ENCODE measurements at places on chromosomes 3 and 15. TPM values are rescaled to one million over a fixed set of nuclear protein-coding genes. Genes with fewer than 3 reads are reported as not detected.

GRCh38 chr3:100798012-100798411 lies 88.7 kb downstream of the TFG start:
- DNase-seq, result no peak
- peaks cover 5% of the 10 kb centered on the region for H3K4me1 ChIP-seq
- H3K27me3 ChIP-seq, result no peaks in the 10 kb centered on the region
- H3K36me3 ChIP-seq, result no peaks in the 10 kb centered on the region

GRCh38 chr3:24773798-24774197 lies 279.1 kb upstream of the THRB start:
- H3K27me3 ChIP-seq, result no peaks in the 10 kb centered on the region
- H3K4me1 ChIP-seq, result no peaks in the 10 kb centered on the region
- H3K36me3 ChIP-seq, result no peaks in the 10 kb centered on the region

- no peak overlapping the region for H3K27ac ChIP-seq
- peaks cover 1% of the 10 kb centered on the region for H3K36me3 ChIP-seq
- DNase-seq, result no peak
- no peak overlapping the region for H3K4me3 ChIP-seq
- H3K27me3 ChIP-seq, result no peaks in the 10 kb centered on the region
Measured at GRCh38 chr15:22933641-22934061, 46.5 kb downstream of the CYFIP1 start.

DNA sequence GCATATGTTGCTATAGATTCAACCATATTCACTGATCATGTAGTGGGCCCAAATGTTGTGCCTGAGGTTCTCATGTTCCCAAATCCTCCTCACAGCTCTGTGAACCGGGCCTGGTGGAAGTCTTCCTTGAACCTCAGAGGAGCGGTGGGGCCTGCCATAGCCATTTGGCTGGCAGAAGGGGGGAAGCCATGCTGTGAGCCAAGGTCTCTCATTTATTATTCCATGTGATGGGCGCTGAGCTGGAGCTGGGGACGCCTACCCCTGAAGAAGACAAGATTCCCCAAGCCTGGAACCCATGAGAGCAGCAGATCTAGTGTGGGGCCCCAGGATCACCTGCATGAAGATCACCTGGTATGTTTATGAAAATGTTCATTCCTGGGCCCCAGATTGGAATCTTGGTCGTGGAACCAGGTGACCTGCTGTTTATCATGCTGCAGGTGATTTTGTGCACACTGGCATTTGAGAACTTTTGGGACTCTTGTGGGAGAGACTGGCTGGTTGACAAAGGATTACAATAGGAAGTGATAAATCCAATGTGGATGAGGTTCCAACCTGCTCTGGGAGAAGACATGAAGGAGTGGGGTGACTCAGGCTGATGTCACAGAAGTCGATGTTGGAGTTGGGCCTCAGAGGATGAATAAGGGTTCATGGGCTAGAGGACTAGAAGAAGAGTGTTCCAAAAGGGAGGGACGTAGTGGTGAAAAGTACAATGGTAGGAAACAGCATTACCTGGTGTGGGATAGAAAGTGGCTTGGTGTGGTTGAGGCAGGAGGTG lies 102.1 kb downstream of the ASB7 start:
- DNase-seq, result no peak
- H3K27ac ChIP-seq, result no peak overlapping the region
- peaks cover 17% of the 10 kb centered on the region for H3K27me3 ChIP-seq
- no peak overlapping the region for H3K4me3 ChIP-seq
- H3K4me1 ChIP-seq, result peaks cover 5% of the 10 kb centered on the region

GRCh38 chr15:70152070-70152480 lies 54.4 kb upstream of the TLE3 start:
- peak; percentile 30 for DNase-seq
- H3K36me3 ChIP-seq, result no peaks in the 10 kb centered on the region
- H3K27ac ChIP-seq, result no peak overlapping the region

Gene KBTBD13
- not detected for total RNA-seq

Gene GOLGA6L7
- total RNA-seq, result not detected

Measured in activated naive CD4-positive, alpha-beta T cell treated with anti-CD3 and anti-CD28 coated beads for 36 hours (primary cell).